ENCODE measurements at places on chromosomes 2 and 18.

GRCh38 chr2:201126308-201127151 lies 10.6 kb downstream of the CFLAR start:
- no peak for DNase-seq

- DNase-seq, result no peak
Measured at GRCh38 chr18:68017385-68017784, 500.9 kb upstream of the DSEL start.

DNA sequence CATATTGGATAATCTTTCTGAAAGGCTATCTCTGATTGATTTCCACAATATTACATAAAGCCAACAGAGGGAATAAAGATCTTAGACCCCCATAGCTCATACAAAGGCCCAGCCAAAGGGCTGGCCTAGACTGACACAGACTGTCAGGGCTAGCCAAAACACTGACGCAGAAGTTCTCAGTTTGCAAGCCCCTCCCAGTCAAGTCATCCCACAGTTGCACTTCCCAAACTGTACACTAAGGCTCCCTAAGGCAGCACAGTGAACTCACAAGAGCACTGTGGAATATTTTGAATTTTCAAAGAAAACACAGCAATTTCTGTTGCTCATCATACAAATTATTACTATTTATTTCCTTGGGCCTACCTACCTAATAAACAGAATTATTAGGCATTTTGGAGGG lies 244.9 kb downstream of the SP3 start:
- no peak for DNase-seq

DNA sequence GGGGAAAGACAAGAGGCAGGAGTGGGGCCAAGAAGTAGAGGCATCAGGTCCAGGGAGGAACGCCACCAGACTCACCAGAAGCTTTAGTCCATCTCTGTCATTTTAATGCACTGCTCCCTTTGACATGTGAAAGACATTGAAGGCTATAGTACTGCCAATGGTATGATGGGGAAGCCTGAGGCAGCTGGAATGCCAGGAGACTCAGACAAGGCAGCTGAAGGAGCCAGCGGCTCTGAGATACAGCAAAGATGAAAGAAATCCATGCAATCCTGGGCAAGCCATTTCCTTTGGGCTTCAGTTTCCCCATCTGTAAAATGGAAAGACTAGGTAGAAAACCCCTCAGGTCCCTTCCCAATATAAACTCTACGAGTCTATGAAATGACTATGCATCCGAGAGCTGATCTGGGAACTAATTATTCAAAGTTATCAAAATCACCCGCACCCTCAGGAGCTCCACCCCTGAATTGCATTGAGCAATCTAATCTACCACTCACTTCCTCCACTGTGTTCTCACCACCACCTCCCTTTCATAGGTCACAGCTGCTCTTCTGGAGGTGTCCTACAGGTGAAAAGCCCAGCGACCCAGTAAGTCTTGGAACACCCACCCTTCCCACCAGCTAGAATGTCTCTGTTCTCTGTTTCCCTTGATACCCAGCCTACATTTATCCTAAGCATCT lies 3.1 kb downstream of the CXCR2 start:
- DNase-seq, result no peak

GRCh38 chr2:164028814-164029534 lies 293.2 kb upstream of the FIGN start:
- no peak for DNase-seq

GRCh38 chr2:47303341-47304148 lies 99.4 kb upstream of the MSH2 start:
- no peak for DNase-seq

DNA sequence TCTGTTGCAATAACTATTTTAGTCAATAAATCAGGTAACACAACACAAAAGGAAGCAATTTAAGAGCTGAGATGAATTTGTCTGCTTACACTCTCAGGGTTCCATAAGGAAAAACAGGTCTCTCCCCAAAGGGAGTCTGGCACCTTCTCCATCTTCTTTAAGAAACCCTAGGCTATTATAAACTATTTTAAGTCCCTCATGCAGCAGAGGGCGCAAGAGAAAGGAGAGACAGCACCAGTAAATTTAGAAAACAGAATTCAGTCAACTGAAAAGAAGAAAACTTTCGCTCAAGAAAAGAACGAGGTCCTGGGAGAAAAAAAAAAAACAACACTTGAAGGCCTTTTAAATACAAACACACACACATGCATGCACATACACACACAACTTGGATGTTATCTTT lies 19.1 kb downstream of the SULT1C4 start:
- DNase-seq, result peak; percentile 50

DNA sequence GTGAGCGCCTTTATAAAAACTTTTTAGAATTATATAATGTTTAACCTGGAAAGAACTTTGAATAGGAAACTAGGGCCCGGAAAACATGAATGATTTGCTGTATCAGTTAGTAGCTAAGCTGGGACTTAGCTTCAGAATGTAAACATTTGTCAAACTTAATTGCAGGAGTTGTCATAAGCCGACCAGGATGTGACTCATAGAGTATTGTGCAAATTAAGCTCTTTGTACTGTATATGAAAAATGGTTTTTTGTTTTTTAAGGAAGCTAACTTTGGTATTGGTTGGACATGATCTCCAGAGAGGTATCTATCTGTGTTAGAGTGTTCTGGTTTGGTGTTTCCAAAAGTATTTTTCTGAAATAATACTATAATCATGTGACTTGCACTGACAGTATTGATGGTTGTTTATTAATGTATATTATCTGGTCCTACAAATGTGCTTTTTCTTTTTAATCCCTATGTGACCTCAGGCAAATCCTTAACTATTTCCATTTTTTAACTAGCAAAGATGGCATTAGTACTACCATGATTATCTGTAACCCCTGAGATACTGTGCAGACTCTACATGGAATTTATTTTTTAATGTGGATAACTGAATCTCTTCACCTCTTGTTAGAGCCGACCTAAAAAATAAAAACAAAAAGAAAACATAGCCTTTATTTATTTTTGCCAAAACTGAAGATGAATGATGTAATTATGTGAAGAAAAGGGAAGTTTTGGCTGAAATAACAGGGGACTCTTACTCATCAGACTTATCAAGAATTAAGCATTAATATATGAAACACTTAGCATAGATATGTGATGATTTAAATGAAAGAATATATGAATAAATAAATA lies 11.7 kb downstream of the YIPF4 start:
- DNase-seq, result peak; percentile 55

GRCh38 chr18:56068701-56069100 lies 480.7 kb upstream of the TCF4 start:
- no peak for DNase-seq

DNA sequence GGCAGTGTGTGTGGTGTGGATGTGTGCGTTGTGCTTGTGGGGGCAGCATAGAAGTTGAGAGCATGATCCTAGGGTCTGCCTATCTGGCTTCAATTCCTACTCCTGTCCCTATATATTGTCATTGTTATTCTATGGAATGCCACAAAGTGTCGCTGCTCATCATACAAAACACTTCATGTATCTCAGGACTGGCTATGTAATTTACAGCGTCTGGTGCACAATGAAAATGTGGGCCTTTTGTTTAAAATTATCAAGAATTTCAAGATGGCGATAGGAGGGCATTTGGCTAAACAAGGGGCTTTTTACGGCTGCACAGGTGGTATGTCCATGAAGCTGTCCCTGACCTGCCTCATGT lies 3.4 kb downstream of the SERPINB2 start:
- no peak for DNase-seq

DNA sequence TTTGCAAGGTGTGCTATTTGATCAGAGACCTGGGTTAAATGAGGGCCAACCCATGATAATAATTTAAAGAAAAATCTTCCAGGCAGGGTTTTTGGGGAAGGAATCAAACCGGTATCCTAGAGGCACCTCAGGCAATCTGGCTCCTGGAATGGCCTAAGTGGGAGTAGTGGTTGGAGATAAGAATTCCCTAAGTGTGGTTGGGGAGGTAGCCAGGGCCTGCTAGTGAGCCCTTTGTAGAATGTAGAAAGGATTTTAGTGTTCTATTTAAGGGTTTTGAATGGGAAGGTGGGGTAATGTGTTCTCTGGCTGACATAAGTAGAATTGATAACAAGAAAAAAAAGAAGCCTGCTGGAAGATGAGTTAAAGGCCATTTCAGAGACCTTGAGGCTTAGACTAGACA lies 422.2 kb downstream of the XIRP2 start:
- no peak for DNase-seq

DNA sequence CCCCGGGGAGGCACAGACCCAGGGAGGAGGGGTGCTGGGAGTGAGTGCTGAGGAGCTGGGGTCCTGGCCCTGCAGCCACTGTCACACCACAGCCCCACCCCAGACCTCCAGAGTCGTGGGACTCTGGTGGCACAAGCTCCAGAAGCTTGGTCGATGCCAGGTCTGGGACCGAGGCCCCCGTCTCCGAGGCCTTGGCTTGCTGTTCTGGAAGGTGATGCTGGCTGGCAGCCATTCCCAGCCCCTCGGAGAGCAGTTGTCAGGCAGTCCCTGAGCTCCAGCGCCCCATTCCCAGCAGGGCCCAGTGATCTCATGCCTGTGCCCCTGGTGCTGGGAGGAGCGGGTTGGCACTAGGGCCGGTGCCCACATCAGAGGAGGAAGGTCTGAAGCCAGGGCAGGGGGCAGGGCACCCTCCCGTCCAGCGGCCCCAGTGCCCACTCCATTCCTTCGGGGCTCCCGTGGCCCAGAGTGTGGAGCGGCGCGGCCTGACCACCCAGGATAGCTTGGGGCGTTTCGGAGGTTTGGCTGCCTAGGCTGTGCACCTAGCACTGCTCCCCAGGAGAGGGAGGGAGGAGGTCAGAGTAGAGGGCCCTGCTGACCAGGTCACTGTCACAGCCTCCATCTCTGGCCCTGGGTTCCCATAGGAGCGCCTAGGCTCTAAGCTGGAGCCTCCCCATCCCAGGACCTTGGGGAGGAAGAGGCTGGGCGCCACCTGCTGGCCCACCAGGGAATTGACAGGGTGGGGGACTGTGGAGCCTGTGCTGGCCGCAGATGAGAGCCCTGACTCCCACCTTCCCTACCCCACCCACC lies 16.8 kb upstream of the ALPI start:
- peak; percentile 17 for DNase-seq

- peak; percentile 30 for DNase-seq
Measured at GRCh38 chr2:37026050-37026449, 58.1 kb downstream of the HEATR5B start.

DNA sequence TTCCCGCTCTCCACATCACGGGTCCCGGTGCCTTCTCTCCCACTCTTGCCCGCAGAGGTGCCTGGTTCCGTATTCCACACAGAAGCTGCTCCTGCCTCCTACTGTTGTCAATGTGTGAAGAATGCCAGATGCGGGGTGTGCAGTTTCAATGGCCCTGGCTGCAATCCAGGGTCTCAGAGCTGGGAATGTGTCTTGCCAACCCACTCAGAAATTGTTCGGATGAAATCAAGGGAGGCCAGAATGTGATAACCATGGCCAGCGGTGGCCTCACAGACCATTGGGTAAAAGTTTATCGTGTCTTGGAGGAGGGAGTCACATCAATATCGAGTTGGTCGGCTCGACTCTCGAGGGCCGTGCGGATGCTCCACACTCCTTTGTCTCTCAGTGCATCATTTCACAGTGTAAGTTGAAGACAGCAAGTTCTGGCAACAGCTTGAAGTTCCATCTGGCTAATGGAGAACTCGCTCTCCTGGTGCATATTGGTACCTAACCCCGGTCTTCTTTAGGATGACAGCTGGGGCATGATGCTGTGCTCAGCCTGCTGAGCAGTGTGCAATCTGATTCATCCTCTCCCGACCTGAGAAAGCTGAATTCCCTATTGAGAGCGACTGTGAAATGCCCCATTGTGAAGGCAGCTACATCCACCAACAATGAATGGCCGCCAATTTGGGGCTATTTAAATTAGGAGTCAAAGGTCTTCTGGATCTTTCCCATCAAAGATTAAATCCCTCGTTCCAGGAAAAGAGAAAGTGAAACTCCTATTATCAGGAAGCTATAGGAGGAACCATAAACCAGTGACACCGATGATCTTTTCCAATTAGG lies 389.0 kb downstream of the SOX11 start:
- no peak for DNase-seq

- no peak for DNase-seq
Measured at GRCh38 chr18:75618146-75618545, 190.6 kb upstream of the SMIM21 start.

DNA sequence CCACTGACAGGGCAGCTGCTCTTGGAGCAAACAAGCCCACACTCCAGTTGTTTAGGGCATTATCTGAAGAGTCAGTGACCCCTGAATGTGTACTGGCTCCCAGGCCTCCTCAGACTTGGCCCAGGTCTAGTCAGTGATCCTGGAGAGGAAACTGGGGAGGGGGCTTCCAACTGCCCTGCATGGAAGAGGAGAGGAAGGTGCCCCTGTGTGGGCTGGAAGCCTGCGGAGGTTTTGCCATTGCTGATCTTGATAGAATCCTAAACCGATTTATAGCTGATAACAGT lies 197.4 kb downstream of the MGAT5 start:
- DNase-seq, result no peak

DNA sequence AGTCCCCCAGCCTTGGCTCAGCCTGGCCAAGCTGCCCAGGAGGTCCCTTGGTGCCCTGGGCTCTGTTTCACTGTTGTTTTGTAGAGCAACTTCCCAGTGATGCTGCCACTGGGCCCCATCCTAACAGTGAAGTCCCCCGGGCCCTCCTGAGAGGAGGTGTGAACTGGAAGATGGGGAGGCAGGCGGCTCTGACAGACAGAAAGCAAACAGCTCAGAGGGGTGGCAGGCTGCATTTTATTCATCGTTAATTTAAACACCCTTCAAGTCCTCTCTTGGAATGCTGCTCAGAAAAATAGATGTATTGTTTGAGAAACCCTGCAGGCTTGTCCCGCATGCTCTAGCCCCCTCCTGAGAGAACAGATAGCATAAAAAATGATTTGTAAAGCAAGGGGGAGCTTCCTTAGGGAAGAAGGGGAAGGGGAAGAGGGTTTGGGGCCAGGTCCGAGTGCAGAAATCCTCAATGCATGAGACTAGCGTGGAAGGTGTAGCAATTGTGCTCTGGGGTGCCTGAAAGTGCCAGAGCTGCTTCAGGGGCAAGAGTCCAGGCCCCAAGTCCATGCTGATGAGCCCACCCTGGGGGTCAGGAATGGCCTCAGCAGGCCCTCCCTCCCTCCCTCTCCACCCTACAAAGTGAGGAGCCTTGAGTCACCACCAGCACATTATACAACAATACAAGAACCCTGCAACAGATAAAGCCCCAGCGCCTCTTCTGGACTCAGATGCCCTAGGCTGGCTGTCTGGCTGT lies 113.6 kb downstream of the MSH2 start:
- no peak for DNase-seq

GRCh38 chr2:84964406-84965191 lies 6.4 kb upstream of the KCMF1 start:
- no peak for DNase-seq
